Left kidney (tissue), 8 donors: ENCODE measurements at places on chromosomes 3 and 15. TPM values are rescaled to one million over a fixed set of nuclear protein-coding genes. Genes with fewer than 3 reads are reported as not detected.

DNA sequence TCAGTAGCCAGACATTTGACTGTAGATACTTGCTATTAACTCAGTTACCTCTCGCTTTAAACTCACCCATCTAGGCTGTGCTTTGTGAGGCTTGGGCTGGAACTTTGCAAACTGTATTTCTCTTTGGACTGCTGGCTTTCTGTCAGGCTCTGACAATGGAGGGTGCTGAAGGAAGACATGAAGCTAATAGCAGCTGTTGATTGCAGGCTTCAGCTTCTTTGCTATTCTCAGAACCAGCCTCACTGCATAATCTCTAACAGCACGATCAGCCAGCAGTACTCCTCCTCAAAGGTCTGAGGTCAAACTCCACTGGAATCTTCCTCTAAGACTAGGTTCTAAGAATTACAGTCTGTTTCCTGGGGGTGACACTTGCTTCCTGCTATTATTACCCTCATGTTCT lies 295.6 kb downstream of the ZBBX start:
- peak; percentile 11 for DNase-seq

GRCh38 chr3:132879656-132880055 lies 157.4 kb upstream of the NPHP3 start:
- DNase-seq = peak; percentile 12

Gene LRRN1
- 23.4 TPM for polyA plus RNA-seq

- DNase-seq = no peak
These were observed 12.0 kb downstream of the GREM1 start for GRCh38 chr15:32729700-32730395.

GRCh38 chr3:155778462-155778861 lies 27.6 kb downstream of the C3orf33 start:
- no peak for DNase-seq
